Activated naive CD4-positive, alpha-beta T cell (primary cell): ENCODE measurements at places on chromosomes 12 and 14.

DNA sequence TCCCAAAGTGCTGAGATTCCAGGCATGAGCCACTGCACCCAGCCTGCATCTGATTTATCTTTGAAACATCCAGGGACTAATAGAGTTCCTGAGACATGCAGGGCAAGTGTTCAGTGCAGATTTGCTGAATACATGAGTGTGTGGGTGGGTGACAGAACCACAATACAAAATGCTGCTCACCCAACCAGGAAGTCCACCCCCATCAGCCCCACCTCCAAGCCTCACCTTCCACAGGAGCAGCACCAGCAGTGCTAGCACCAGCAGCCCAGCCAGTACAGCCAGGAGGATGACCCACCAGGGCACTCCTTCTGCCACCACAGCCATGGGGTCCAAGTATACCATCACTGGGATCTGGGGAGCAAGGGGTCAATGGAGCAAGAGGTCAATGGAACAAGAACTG lies 20.0 kb downstream of the ITGA7 start:
- DNase-seq, result no peak

DNA sequence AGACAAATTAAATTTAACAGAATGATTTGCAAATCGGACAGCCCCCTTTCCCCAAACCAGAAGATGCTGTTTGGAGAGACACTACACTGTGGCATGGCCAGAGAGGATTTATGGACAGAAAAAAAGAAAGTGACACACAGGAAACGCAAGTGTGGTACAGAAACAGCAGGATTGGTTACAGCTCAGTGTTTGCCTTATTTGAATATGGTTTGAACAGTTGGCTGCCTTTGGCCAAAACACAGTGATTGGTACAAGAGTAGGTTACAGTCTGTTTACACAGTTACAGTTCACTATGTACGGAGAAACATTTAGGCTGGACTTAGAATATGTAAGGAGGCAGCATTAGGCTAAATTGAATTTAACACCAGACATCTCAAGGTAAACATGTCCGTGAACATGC lies 335.3 kb downstream of the NPAS3 start:
- no peak for DNase-seq

DNA sequence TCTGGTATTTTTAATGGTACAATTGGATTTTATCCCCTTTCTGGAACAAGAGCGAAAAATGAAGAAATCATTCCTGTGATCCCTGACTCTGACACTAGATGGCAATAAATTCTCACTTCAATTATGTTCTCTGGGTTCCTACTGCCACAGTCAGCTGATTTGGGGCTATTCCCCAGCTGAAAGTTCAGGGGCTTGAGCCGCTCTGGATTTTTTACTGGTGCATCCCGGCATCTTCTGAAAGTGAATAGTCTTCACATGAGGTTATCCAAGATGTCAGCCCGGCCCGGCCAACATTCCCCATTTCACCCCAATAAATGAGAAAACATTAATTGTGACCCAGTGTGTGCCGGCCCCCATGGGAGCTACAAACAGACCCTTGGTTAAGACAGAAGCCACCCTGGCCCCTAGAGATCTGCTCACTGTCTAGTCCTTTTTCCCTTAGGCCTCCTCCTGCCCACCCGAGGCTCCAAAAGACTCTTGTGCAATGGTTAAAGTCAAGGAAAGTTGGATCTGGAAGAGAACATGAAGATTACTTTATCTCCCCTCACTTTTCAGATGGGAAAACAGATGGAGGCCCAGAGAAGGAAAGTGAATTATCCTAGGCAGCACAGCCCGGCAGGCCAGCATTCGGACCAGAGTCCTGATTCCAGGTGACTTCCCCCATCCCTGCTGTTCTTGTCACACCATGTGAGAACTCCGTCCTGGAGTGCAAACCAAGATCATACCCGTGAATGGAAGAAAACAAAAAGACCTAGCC lies 20.8 kb downstream of the CKAP4 start:
- DNase-seq, result no peak

- DNase-seq, result no peak
Observed at GRCh38 chr12:24821691-24822090, 127.2 kb downstream of the BCAT1 start.

- no peak for DNase-seq
Observed at GRCh38 chr12:94386422-94386821, 73.2 kb downstream of the CEP83 start.

DNA sequence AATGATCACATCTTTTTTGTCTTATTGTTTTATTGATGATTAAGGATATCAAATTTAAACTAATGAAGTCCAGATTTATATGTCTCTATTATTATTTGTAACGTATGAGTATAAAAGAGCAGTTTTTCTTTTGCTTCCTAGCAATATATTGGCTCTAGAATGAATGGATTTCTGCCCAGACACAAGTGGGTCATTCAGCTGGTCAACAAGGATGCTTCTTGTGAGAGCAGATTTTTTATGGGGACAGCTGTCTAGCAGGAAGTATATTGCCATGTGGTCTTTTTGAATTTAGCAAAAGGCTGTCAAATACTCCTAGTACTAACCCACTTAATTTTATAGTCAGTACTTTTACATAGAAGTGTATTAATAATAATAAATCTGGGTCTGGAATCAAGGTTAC lies 1071.1 kb upstream of the FLRT2 start:
- DNase-seq, result no peak

GRCh38 chr14:77094672-77095284 lies 3.3 kb upstream of the CIPC start:
- DNase-seq, result peak; percentile 39

DNA sequence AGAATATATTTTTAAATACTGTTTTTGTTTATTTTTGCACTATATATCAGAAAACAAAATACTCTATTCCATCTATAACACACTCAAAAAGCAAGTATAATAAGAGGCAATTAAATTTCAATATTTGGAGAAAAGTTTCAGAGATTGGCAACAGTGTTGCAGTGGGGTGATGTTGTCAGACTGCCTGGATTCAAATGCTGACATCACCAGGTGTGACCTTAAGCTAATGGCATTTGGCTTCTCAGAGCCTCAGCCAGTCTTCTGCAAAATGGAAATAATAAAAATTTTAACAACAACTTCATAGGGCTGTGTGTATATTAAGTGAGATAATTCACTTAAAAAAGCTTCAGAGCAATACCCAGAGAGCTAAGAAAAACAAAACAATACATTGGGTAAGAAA lies 74.7 kb downstream of the TMTC1 start:
- no peak for DNase-seq

- DNase-seq, result no peak
Observed at GRCh38 chr14:104774453-104775072, 21.0 kb downstream of the AKT1 start.

DNA sequence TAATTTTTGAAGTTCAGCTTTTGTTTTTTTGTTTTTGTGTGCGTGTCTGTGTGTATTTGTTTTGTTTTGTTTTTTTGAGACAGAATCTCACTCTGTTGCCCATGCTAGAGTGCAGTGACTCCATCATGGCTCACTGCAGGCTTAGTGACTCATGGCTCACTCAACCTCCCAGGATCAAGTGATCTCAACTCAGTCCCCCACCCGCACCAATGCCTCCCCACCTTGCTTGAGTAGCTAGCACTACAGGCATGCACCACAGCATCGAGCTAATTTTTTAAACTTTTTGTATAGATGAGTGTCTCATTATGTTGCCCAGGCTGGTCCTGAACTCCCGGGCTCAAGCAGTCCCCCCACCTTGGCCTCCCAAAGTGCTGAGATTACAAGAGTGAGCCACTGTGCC lies 981.4 kb downstream of the BCL11B start:
- no peak for DNase-seq

GRCh38 chr12:95605087-95605486 lies 53.8 kb upstream of the USP44 start:
- no peak for DNase-seq

DNA sequence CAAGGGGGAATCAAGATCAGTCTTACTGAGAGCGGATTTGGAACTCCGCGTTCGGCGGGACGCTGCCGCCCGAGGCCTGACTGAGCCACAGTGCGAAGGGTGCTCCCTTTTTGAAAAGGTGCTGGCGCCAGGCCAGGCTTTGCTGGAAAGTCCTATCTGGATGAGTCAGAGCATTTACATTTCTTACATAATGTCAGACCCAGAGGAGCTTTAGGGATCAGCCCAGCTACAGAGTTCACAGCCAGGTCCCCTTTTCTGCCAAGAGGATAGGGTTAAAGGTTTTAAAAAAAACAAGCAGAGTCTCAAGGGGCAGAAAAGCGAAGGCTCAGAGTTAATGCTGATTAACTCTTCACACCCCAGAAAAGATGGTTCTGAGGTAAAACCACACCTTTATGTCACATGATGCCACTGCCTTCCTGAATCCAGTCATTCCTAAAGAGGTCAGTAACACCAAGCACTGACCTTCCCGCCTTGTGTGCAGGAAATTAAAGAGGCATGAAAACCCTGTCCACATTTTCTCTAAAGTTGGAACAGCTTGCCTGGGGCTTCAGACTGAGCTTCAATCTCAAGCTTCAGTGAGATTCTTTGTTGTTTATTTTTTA lies 11.7 kb upstream of the FBXL14 start:
- DNase-seq, result no peak

- no peak for DNase-seq
Observed at GRCh38 chr12:3218228-3219171, 141.3 kb downstream of the TSPAN9 start.

DNA sequence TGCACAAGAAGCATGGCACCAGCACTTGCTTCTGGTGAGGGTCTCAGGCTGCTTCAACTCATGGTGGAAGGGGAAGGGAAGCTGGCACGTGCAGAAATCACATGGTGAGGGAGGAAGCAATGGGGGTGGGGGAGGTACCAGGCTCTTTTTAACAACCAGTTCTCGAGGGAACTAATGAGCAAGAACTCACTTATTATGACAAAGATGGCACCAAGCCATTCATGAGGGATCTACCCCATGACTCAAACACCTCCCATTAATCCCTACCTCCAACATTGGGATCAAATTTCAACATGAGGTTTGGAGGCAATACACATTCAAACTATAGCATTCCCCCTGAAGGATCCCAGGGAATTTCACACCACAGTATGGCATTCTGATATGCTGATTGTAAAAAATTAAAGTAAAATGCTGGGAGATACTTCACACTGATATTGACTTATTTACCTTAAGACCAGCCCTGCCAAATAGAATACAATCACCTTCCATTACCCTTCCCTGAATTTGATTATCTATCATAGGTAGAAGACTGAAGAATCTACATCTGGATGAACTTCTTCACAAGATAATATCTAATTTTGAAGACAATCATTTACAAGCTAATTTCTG lies 201.7 kb upstream of the PLXNC1 start:
- DNase-seq, result no peak

DNA sequence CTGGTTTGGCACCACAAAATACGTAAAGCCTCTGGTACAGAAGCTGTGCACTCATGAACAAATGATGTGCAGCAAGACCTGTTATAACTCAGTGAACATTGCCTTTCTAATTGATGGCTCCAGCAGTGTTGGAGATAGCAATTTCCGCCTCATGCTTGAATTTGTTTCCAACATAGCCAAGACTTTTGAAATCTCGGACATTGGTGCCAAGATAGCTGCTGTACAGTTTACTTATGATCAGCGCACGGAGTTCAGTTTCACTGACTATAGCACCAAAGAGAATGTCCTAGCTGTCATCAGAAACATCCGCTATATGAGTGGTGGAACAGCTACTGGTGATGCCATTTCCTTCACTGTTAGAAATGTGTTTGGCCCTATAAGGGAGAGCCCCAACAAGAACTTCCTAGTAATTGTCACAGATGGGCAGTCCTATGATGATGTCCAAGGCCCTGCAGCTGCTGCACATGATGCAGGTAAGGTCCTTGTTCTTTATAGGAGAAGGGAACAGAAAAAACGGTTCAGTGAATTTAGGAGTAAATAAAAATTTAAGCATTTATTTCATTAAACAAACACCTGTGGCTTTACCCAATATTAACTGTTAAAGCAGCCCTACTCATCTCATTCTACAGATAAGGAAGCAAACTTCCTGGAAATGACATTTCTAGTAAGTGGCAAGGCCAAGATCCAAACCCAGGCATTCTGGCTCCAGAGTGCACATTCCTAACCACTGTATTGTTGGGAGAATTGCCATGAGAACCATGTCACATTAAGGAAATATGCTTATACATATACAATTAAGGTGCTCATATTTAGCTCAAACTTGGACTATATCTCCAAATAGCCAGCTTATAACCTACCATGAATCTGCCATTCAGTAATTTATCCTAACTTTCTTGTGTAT lies 11.7 kb downstream of the COCH start:
- no peak for DNase-seq

DNA sequence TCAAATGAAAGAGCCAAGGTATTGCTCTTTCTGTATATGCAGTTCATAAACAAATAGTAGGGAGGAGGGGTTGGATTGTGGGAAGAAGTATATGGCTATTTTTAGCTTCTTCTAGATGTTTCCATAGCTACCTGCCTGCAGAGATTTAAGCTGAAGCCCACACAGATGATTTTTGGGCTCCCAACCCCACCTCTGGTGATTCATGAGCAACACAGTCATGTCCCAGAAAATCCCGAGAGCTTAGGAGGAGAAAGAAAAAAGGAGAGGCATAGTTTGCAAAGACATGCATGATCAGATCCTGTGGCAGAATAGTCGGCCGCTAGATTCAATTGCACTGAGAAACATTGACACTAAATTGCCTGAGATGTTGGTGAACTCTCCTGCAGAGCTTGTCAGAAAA lies 13.8 kb downstream of the TESPA1 start:
- no peak for DNase-seq

DNA sequence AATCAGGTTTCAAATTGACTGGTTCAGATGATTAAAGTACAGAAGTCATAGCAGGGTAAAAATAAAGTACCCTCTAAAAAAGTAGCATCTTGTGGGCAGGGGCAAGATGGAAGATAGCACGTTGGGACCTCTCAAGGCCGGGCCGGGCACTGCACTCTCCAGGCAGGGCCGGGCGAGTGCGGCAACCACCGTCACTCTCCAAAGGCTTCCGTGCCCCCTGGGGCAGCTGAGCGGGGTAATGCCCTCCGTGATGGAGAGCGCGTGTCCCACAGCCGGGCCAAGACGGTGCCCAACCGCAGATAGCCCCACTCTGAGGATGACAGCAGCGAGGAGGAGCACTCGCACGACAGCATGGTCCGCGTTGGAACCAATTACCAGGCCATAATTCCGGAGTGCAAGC lies 8.6 kb upstream of the PLXNC1 start:
- no peak for DNase-seq

DNA sequence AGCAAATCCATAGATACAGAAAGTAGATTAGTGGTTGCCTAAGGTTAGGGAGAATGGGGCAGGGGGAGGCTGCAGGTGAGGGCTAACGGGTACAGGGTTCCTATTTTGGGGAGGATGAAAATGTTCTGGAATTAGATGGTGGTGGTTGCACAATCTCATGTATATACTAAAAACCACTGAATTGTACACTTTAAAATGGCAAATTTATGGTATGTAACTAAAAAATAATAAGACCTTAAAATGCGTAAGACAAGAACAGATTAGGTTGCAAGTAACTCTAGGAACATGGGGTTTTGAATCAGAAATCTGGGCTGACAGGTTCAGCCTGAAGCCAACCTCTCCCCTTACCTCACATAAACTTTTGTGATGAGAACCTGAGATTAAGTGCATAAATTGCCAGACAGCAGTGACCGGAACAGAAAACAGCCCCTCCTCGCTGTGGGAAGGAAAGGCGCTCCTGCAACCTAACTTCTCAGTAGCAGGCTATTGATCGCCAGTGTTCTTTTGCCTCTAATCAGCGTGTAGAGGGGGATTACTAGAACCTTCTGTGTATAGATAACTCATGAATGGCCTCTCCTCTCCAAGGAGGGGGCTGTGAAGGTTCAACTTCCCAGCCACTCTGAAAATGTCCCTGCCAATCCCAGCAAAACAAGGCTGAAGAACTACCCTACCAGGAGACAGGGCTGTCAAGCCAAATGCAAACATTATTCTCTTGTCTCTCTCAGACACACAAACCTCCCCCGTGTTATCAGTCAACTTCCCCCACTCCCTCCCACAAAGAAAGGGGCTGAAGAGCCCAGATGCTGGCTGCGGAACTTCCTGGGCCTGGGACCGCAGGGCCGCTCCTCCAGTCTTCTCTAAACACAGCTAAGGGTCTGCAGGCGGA lies 1.9 kb downstream of the SSH1 start:
- DNase-seq, result no peak
